AG04449 (cell line): ENCODE measurements at places on chromosomes 5 and 9.

DNA sequence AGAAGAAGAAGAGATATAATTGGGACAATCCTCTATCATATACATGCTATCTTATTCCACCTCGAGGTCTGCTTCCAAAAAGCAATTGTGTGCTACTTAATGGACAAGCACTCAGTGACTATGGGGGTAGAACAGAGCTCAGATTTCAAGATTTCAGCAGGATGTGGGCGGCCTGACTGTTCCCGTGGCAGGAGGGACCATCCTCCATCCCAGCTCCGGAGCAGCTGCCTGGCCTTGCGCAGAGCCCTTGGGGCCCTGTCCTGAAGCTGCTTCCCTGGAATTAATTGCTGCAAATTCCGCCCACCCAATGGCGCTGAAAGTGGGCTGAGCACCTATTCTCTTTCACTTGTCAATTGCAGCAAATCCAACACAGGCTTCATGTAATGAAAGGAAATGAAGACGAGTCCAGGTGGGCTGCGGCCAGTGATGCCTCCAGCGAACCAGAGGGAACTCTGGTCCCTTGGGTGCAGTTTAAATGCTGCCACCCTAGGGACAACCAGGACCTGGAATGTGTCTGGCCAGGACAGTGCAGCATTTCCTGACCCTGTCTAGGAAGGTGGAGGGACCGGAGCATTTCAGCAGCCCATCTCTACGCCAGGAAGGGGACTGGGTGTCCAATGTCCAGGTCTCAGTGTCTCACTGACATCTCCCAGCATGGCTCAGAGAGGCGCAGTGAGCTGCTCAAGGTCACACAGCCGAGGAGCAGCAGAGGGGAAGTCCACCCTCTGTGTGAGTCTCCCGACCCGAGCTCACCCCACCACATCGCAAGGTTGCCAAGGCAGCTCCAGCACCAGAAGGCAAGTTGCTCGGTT, 50.5 kb upstream of the FCN1 start:
- DNase-seq: no peak

- DNase-seq: no peak
These were observed 16.5 kb downstream of the NACC2 start for GRCh38 chr9:136078498-136079011.

DNA sequence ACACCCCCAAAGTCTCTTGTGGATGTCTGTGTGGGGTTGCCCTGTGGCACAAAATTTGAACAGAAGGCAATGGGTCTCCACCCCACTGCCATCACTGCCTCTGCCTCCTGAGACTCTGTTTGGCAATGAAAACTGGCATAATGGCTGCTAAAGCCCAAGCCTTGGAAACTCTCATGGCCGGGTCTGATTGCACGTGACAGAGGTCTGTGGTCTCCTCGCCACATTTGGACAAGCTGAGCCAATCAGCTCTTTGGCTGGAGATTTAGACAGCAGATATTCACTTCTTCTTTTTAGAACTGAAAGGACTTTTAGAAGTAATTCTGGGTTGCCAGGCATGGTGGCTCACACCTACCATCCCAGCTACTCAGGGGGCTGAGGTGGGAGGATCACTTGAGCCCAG, 5.5 kb downstream of the GGTA1 start:
- no peak for DNase-seq

DNA sequence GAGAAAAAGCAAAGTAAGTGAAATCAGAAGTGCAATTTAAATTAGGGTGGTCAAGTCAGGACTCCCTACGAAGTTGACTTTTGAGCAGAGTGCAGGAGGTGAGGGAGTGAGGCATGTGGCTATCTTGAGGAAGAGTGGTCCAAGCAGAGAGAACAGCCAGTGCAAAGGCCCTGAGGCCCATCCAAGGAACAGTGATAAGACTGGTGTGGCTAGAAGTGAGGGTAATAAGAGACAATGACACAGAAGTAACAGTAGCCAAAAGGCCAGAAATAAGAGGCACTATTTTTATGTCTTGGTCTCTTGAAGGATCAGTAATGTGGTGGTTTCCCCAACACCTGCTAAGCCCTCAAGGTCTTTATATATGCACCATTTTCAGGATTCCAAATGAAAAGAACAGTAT, 120.4 kb downstream of the SLC1A3 start:
- DNase-seq: no peak

DNA sequence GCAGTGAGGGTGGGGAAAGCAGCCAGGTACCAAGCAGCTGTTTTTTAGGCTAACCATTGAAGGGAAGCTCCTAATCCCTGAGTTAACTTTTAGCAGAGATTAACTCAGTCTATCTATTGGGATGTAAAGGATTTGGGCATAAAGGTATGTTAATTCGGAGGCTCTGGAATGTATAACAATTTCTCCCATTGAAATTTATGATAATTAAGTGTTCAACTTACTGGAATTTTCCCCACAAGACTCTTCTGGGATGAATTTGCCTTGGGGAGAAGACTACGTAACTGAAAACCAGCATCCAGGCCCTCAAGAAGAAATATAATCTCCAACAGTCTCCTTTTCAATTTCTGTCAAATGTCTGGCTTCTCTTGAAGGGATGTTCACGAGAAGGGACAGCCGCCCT, 23.6 kb downstream of the ZFP62 start:
- no peak for DNase-seq

- DNase-seq: no peak
These were observed 171.5 kb upstream of the GNA14 start for GRCh38 chr9:77819657-77820056.

GRCh38 chr5:538801-539468, 14.7 kb upstream of the SLC9A3 start:
- no peak for DNase-seq

DNA sequence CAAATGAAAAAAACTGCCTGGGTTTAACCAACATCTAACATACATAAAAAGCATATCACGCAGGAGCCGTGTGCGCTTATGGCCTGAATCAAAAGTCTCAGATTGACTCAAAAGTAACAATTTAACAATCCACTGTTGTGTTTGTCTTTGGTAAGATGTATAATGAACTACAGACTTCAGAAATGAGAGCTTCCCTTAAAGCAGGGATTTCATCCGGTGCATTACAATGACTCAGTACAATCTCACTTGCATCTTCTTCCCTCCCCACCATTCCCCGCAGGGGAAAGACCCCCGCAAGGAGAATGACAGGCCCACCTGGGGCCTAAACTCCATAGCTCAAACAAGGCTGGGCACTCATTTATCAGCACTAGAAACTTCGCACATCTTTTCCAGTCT, 1.4 kb downstream of the ZFR start:
- DNase-seq: no peak

GRCh38 chr5:53537711-53538110, 22.7 kb upstream of the NDUFS4 start:
- no peak for DNase-seq

DNA sequence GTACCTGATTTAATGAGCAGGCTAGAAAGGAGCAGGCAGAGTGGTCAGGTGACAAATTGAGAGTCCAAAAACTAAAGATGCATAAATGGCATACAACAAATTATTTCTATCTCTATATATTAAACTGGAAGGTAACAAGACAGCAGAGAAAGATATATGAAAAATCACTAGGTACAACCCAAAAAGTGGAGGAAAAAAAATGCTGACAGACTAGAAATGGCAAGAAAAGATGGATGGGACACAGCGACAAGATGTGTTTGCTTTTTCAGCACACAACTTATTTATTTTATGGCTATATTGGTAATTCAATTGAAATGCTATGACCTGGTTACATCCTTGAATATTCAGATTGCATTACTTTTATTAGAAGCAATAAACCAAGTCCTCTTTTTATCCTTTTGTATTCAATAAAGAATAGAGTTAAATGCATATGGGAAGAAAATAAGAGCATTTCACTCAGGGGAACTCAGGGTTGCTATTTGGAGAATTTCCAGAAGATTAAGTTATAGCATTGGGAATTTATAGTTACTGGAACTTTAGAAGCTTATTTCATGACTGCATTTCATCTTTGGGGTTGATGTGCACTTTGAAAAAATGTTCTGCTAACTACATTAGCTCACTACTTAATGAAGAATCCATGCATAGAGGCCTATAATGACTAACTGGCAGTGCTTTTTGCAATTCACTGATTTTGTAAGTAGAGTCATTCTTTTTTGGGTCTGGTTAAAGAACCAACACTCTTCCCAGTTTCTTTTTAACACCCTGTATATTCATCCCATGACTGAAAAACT, 566.6 kb upstream of the TUSC1 start:
- DNase-seq: no peak

- no peak for DNase-seq
These were observed 534 bp upstream of the SAPCD2 start for GRCh38 chr9:137070906-137071275.

DNA sequence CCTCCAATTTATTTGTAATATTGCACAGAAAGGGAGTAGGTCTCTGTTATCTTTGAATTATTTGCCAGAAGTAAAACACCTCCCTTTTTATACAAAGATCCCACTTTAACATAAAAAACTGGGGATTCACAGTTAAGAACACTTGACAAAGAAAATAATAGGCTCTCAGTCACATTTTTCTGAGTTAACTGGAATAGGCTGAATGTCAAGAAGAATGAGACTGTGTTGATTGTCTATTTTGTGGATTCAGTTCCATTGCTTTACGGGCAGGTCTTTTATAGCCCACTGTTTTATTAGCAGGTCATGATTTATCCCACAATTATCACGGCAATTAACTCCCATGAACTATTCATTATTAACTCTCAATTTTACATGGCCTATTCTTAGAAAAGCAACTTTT, 427.4 kb downstream of the CTNND2 start:
- no peak for DNase-seq

DNA sequence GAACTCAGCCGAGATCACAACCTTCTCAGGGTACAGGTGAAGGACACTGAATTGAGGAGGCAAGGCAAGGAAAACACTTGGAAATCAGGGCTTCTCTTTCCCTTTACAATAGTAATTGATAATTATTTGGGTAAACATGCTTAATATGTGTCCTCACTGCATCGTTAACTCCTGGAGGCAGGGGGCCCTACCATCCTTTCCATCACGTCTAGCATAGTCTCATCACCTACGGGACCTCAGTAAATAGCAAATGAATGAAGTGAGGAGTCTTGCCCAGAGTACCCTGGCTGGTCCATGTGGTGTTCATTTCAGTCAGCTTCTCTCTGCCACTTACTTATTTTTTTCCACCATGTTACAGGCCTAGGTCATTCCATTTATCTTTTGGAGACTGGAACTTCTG, 2.3 kb downstream of the F2RL1 start:
- no peak for DNase-seq

DNA sequence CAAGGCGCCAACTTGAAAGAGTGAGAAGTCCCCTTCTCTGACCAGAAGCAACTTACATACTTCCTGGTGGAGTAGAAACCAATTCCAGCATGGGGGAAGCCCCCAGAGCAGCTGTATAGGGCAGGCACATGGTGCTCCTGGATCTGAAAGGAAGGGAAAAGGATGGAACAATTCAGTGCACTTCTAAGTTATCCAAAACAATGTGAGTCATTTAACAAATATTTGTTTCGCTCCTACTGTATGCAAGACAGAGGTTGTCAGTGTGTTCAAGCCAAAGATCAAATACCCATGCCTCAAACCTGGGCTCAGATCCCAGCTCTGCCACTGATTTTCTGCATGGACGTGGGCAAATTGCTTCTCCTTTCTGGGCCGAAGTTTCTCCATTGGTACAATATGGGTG, 67.1 kb downstream of the LHX2 start:
- DNase-seq: no peak

GRCh38 chr9:100939636-100940035, 88.9 kb upstream of the PLPPR1 start:
- DNase-seq: no peak

DNA sequence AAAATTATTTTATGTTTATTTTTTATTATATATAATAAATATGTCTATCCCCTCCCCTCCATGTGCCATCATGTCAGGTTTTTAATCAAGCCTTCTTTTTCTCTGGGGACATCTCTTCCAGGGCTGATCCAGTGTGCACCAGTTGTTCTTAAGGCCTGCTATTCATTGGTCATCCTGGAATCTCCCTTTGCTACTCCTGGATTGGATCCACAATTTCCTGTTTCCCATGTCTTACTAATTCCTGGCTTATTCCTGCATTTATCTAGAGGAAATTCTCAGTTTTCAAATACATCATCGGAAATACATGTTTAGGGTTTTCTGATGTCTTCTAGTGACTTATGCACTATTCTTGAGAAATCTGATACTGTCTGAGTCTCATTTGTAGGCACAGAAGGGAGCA, 56.8 kb downstream of the ANGPTL2 start:
- no peak for DNase-seq

GRCh38 chr9:112248722-112249121, 73.6 kb upstream of the SUSD1 start:
- DNase-seq: no peak

GRCh38 chr5:176364765-176365350, 429 bp upstream of the ARL10 start:
- DNase-seq: no peak

DNA sequence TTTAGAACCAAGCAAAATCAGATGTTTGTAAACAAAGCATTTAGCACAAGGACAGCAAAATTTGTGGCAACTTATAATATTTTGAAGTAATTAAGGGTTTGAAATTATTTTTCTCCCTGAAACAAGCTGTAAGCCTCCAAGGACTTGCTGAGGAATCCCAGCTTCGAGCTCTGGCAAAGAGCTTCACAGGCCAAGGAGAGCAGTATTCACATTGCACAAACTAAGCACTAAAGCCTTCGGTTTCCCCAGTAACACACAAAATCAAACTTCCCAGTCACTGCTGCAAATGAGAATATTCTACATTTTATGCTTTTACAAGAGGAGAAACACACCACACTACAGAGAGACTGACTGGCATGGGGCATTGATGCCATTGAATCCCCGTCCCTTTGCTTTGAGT, 101.9 kb downstream of the WDR41 start:
- DNase-seq: no peak

- no peak for DNase-seq
These were observed 186.0 kb downstream of the CEMIP2 start for GRCh38 chr9:71582347-71582746.

- DNase-seq: no peak
These were observed 19.5 kb downstream of the ADAMTS6 start for GRCh38 chr5:65462139-65462705.
